AG08396 (cell line): ENCODE measurements at places on chromosomes 3 and 15.

DNA sequence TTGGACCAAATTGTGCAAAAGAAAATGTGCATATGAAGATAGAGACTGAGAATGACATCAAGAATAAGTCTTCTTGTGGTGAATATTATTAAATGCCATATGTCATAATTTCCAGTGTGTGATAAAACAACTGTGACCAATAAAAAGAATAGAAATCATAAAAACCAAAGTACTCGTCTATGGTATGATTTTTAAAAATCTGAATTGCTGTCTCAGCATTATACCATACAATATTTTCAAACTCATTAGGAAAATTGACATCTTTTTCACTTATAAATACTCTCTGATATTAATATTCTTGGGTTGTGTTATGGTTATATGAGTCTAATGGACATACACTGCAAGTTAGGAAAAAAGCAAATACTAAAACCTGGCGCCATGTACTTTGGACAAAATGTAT is 279.4 kb downstream of the ROBO1 start:
- no peak for DNase-seq

DNA sequence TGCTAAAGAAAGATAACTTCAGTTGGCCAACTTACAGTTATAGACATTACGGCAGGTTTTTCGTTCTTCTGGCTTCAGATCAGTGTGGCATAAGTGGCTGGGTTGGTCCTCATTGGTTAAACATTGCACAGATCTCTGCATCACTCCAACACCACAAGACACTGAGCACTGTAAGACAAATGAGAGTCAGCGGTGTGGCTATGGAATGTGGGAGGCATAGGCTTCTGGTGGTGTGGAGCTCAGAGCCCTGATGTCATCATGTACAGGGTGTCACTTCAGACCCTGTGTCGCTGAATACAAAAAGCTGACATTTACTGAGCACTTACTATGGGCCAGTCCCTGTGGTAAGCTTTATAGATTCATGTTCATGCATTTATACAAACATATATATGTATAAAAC is 146.0 kb downstream of the ADAMTS9 start:
- DNase-seq, result no peak

- DNase-seq, result peak; percentile 89
Measured at GRCh38 chr3:128416578-128417211, 50.0 kb downstream of the DNAJB8 start.

- no peak for DNase-seq
Measured at GRCh38 chr3:15063238-15063637, 1.9 kb downstream of the MRPS25 start.

- peak; percentile 79 for DNase-seq
Measured at GRCh38 chr3:41267975-41268640, 68.8 kb downstream of the CTNNB1 start.
